GM23248 (cell line): ENCODE measurements at places on chromosomes 13 and 19. TPM values are rescaled to one million over a fixed set of nuclear protein-coding genes. Genes with fewer than 3 reads are reported as not detected.

The POU4F1 gene
- not detected in 2 replicates for polyA plus RNA-seq

The MEF2B gene
- 0.20 and 0.33 TPM in 2 replicates for polyA plus RNA-seq

The C19orf18 gene
- polyA plus RNA-seq: 0.79 and 1.0 TPM in 2 replicates

The AMER2 gene
- not detected in 2 replicates for polyA plus RNA-seq

The RNF17 gene
- not detected in 2 replicates for polyA plus RNA-seq

The ZNF675 gene
- 2.5 and 3.5 TPM in 2 replicates for polyA plus RNA-seq

The ZNF560 gene
- 0.16 and 0.48 TPM in 2 replicates for polyA plus RNA-seq

The MBD3L5 gene
- polyA plus RNA-seq: not detected in 2 replicates

The ZNF772 gene
- 4.1 and 5.8 TPM in 2 replicates for polyA plus RNA-seq

The ZNF625 gene
- polyA plus RNA-seq: 1.5 and 2.4 TPM in 2 replicates

The CCDC8 gene
- 5.5 and 6.0 TPM in 2 replicates for polyA plus RNA-seq

The ICAM4 gene
- 0.44 and 1.3 TPM in 2 replicates for polyA plus RNA-seq

The FSD1 gene
- 5.8 TPM in 2 replicates for polyA plus RNA-seq

The C5AR1 gene
- 0.10 and 0.46 TPM in 2 replicates for polyA plus RNA-seq

The KIR2DL1 gene
- not detected in 2 replicates for polyA plus RNA-seq

The SPACA4 gene
- not detected in 2 replicates for polyA plus RNA-seq

The KLK4 gene
- not detected in 2 replicates for polyA plus RNA-seq

The HPN gene
- polyA plus RNA-seq: not detected in 2 replicates

The CNOT3 gene
- polyA plus RNA-seq: 16.6 and 19.4 TPM in 2 replicates

The LILRB4 gene
- polyA plus RNA-seq: not detected in 2 replicates

The IL11 gene
- polyA plus RNA-seq: 6.7 and 6.9 TPM in 2 replicates

The URAD gene
- polyA plus RNA-seq: not detected in 2 replicates

The KLK13 gene
- 0.25 TPM in 1 of 2 replicates, not detected in the other for polyA plus RNA-seq

The ZNF135 gene
- polyA plus RNA-seq: 4.6 and 4.9 TPM in 2 replicates

The SYT3 gene
- not detected in 2 replicates for polyA plus RNA-seq

The SIGLEC7 gene
- polyA plus RNA-seq: not detected in 2 replicates

The CYP2A6 gene
- not detected in 2 replicates for polyA plus RNA-seq

The CD320 gene
- polyA plus RNA-seq: 72.2 and 79.4 TPM in 2 replicates

The SLC27A5 gene
- polyA plus RNA-seq: 5.1 and 6.3 TPM in 2 replicates

The LILRB2 gene
- polyA plus RNA-seq: not detected in 2 replicates

The BEST2 gene
- not detected in 2 replicates for polyA plus RNA-seq

The ZNF208 gene
- not detected in 2 replicates for polyA plus RNA-seq

The VSTM1 gene
- polyA plus RNA-seq: not detected in 2 replicates

The REEP6 gene
- 4.0 and 4.3 TPM in 2 replicates for polyA plus RNA-seq

The GPC5 gene
- not detected in 2 replicates for polyA plus RNA-seq
